ENCODE measurements at places on chromosomes 5 and 9.

DNA sequence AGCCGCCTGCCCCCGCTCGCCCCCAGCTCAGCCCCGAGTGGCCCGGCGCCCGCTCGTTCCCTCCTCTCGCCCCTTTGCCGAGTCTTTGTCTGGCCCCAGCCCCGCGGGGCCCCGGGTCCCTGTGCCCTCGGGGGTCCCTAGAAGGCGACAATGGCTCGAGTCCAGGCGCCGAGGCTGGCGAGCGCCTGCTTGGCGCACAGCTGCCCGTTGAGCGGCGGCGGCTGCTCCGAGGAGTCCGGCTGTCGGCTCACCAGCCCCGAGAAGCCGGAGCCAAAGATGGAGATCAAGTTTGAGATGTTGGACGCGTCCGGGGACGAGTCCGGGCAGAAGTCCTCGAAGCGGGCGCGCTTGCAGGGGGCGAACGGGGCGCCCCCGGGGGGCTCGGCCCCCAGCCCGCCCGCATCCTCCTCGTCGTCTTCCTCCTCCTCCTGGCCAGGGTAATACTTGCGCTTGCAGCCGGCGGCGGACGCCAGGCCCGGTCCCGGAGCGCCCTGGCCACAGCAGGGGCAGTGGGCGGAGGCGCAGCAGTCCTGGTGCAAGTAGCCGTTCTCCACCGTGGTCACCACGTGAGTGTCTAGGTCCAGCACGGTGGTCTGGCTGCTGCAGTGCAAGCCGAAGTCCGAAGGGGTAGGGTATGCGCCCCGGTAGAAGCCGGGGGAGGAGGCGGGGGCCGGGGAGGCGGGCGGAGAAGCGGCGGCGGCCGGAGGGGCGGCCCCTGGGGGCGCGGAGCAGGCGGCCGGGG, 1.2 kb downstream of the IER5L start:
- DNase-seq: no peak

DNA sequence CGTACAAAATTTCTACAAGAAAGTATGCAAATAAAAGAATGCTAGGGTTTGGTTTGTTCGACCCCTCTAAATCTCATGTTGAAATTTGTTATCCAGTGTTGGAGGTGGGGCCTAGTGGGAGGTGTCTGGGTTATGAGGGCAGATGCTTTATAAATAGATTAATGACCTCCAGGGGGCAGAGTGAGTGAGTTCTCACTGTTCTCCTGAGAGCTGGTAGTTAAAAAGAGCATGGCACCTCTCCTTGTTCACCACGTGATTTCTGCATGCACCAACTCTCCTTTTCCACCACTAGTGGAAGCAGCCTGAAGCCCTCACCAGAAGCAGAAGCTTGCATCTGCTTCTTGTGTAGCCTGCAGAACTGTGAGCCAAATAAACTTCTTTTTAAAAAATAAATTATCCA, 50.4 kb upstream of the FAM170A start:
- DNase-seq: no peak

- DNase-seq: no peak
Observed at GRCh38 chr9:89213396-89213880, 34.8 kb upstream of the SHC3 start.

DNA sequence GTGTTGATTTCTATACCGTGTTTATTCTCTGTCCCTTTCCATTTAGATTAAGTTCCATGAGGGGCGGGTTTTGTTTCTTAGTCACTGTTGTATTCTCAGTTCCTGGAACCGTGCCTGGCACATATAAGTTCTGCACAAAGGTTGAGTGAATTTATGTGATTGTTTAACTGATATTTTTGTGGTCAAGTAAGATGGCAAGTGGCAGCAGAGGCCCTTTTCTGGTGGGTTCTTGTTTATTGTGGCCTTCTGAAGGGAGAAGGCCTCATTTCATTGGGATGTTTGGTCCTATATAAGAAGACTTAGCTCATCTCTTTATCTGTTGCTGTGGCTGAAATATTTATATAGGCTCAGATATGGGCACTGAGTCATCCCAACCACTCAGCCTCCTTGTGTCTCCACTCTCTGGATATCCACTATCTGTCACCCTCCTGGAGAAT, 262.5 kb downstream of the PSAT1 start:
- no peak for DNase-seq

- no peak for DNase-seq
Observed at GRCh38 chr9:121326901-121327613, 43.0 kb downstream of the STOM start.

GRCh38 chr5:109196823-109197160, 213.0 kb downstream of the PJA2 start:
- DNase-seq: no peak

GRCh38 chr9:8651846-8652215, 852.3 kb upstream of the DMAC1 start:
- DNase-seq: no peak

- DNase-seq: no peak
Observed at GRCh38 chr5:150612905-150613670, 27.4 kb upstream of the SYNPO start.

- no peak for DNase-seq
Observed at GRCh38 chr9:8850914-8851313, 1051.3 kb upstream of the DMAC1 start.

- DNase-seq: no peak
Observed at GRCh38 chr9:122005597-122005996, 87.5 kb downstream of the TTLL11 start.

GRCh38 chr5:60519372-60519771, 180.6 kb downstream of the DEPDC1B start:
- DNase-seq: no peak

DNA sequence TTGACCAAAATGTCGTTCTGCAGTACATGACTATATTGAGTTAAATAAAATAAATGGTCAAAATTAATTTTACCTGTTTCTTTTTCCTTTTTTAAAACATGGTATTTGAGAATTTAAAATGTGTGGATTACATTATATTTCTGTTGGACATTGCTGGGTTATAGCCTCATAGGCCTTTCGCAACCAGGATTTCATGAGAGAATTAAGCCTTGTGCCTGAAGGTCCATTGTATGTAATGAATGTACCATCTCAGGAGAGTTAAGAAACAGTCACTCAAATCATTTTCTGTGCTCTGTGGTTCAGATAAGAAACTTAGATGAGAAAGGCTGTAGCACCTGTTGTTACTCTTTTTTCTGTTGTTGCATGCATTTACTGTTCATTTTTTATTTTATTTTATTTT, 103.5 kb downstream of the ANGPTL2 start:
- no peak for DNase-seq

DNA sequence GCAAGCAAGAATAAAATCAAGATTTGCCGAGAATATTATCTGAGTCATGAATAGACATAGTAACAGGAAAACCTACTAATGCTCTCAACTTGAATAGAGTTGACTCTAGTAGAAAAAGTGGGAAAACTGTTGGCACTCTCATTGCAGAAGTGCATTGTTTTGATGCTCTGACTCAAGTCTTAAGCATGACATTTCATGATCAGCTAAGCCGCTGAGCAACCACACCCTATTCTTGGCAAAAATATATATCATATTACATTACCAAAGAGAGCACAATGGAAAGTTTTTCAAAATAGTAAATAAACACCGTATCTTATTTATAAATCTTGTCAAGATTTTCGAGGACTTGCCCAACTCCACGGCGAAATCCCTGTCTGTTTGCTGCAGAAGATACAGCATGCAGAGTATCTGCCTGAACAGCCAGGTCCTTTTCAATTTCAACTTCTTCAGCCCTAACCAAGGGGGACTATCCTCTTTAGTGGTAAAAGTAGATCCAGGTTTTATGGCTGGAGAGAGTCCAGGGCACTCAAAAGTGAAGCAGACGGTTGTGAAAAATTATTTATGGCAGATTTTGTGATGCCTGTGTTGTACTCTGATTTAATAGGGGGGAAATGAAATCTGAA, 13.9 kb upstream of the ADAMTSL1 start:
- no peak for DNase-seq

DNA sequence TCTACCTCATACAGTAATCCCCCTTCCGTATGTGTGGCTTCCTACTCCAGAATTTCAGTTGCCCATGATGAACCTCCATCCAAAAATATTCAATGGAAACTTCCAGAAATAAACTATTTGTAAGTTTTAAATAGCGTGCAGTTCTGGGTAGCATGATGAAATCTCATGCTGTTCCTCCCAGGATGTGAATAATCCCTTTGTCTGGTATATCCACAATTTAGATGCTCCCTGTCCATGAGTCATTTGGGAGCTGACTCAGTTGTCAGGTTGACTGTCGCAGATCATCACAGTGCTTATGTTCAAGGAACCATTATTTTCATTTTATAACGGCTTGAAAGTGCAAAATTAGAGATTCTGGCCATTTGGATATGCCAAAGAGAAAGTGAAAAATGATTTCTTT, 290.1 kb upstream of the CDH9 start:
- DNase-seq: no peak

DNA sequence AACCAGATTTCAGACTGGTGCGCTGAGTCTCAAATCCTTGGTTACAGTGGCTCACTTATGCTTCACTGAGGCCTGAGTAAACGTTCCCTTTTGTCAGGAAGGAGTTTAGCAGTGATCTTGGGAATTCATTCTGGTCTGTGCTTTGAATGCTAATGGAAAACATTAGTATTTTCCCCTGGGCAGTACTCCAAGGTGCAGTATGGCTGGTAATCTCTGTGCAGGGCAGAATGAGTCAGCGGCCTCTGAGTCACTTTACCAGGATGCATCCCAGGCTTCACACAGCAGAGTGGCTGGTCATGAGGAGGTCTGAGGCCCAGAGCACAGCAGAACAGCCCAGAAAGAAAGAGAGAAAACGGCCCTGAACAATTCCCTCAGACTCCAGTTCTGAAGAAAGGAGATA, 54.0 kb downstream of the PCA3 start:
- DNase-seq: no peak

DNA sequence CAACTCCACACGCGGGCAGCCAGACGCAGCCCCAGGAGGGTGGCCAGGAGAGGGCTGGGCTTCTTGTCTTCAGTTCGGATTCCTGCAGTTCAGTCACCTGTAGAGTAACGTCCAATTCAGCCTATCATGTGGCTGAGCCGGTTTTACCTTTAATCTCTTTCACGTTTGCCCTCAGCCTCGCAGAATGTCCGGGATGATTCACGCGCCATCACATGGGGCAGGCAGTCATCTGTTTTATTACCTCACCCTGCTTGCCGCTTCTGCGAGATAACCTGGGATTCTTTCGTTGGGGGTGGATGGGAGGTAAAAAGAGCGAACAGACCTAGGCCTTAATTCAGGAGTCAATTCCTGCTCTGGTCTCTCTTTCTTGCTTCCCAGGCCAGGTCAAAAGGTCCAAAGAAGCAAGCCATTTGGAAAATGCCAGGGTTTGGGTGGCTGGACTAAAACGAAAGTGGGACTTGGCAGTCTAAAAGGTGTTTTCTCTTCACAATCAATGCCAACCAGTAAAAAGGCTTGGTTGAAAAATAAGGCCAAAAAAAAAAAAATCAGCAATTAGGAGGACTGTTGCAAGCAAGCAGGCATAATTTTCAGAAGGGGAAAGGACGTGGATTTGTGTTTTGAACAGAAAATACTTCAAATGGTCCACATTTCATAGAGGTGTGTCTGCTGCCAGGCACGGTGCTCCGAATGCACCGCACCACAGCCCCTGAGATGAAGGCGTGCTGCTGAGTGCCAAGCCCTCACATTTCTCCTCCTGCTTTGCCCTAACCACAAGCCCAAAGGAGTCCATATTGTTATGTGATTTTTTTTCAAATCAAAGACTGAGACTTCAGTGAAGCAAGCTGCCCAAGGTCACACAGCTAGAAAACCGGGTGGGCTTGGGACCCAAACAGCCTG, 2.8 kb upstream of the WWC1 start:
- no peak for DNase-seq

GRCh38 chr5:143657647-143658285, 154.2 kb upstream of the HMHB1 start:
- DNase-seq: no peak

GRCh38 chr5:140869555-140869886, 764 bp downstream of the PCDHA11 start:
- no peak for DNase-seq

DNA sequence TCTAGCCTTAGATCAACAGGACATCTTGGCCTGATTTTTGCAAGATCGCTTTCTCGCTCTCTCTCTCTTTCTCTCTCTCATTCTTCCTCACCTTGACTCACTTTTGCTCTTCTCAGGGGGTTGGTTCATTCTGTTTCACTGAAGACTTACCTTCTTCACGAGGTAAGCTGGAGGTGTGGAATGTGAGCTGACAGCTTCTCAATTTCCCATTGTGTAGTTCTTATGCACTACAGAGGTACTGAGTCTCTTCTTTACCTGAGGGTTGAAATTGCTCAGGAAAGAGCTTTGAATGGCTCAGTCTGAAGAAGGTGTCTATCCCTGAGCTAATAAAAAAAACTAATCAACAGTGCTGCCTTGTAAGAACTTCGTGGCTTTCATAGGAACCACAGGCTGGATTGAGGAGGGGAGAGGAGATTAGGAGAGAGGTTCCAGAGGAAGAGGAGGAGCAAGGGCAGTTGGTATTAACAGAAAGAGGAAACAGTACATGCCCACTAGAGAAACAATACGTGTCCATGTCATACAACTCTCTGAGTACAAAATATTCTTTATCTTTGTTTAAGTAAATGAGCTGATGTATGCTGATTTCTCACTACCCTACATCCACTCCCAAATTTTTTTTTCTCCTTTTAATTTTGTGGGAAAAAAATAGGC, 192.2 kb downstream of the TMEM167A start:
- DNase-seq: no peak

- DNase-seq: no peak
Observed at GRCh38 chr5:3391210-3391609, 204.4 kb upstream of the IRX1 start.

- DNase-seq: no peak
Observed at GRCh38 chr5:37685816-37686215, 154.0 kb downstream of the GDNF start.

- peak; percentile 16 for DNase-seq
Observed at GRCh38 chr5:134436523-134437339, 25.1 kb upstream of the CDKN2AIPNL start.

DNA sequence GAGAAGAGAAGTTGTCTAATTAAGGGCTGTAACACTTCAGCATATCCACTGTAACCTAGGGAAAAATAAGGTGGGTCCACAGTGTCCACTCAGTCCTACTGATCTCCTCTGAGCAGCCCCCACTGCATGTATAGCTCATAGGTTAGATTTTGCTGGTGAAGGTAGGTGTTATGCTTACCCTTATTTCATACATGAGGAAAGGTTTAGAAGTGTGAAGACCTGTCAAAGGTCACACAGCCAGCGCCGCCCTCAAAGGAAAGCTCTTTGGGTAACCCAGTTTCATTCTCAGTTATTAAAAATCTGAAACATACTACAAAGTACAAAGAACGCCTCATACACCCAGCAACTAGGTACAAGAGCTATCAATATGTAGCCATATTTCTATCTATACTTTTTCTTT, 87.2 kb downstream of the TLE4 start:
- no peak for DNase-seq

DNA sequence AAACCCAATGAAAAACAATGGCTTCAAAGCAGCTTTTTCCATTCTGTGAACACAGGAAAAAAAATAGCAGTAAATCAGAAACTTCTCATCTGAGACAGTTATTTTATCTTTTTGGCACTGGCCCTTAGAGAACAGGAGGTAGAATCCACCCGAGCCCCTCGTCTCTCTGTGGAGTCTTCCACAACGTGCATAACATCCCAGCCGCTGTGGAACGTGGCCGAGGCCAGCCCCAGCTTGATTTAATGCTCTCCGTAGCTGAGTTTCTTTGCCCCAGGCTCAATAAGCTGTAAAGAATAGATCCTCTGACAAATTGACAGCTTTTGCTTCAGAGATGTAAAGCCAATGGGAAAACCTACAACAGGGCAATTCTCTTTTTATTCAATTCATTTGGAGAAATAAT, 107.9 kb upstream of the DAP start:
- DNase-seq: no peak

Measured in CD8-positive, alpha-beta memory T cell (primary cell).